GM04504 (cell line): ENCODE measurements at places on chromosomes 11 and 22.

DNA sequence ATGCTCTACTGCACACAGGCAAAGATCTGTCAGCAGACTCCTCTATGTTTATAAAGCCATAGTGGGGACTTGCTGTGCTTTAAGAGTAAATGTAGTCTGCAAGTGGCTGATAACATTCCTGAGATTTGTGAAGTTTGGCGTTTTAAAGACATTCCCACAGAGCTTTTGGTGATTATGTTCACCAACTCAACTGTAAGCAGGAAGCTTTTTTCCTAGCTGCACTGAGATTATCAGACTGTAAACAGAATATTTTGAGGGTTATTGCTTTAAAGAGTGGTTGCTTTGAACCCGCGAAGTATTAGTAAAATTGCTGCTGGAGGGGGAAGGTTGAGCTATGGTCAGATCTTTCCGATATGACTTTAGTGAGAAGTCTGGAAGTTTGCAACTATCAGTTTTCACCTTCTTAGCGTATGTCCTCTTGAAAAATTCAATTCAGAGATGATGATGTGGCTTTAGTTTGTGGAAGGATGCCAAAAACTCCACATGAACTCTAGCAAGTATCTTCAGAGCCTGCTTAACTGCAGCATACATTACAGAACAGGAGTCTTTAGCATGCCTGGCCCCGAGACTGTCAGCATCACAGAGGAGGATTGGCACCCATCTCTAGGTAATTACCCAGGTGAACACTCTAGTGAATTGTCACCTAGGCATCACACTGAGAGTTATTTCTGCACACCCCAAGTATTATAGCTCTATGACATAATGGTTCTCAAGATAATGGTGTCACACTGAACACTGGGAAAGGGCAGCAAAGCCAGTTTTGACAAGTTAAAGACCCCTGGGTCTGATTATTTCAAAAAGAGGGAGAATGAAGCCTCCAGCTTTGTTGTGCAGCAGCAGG lies 89.9 kb downstream of the MTNR1B start:
- peak; percentile 20 for DNase-seq

- DNase-seq: no peak
Observed at GRCh38 chr11:121636800-121637176, 184.0 kb upstream of the SORL1-AS1 start.

- no peak for DNase-seq
Observed at GRCh38 chr22:32781695-32782094, 19.8 kb upstream of the TIMP3 start.

GRCh38 chr11:44466531-44467205 lies 98.8 kb upstream of the CD82 start:
- no peak for DNase-seq

DNA sequence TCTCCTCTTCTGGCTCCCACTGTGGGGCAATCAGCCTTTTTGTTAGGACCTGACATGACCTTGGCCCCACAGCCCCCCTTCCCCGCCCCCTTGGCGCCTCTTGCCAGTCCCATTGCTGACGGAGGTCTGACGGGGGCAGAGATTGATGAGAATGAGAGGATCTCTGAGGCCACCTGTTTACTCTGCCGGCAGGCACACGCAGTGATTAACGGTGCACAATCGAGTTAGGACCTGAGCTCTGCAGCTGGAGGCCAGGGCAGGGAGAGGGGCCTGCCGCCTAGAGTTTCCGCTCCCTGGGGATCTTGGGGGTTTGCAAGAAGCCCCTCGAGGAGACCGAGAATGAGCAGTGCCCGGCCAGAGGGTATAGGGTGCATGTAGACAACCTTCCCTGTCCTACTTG lies 6.8 kb upstream of the CHRM1 start:
- no peak for DNase-seq

DNA sequence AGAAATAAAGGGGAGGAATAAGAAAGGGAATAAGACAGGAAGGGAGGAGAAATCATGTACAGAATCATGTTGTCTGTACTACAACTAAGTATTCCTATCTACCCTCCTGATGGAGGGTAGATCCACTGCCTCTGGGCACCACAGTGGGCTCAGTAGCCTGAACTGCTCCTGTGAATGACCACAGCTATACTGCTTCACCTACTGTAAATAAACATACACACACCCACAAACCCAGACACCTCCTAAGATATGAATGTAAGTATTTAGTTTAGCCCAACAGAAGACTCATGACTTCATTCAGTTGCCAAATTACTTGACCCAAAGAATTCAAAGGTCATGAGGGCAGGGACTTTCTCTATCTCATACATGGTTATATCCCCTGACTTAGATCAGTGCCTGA lies 177.3 kb upstream of the C11orf58 start:
- DNase-seq: no peak

DNA sequence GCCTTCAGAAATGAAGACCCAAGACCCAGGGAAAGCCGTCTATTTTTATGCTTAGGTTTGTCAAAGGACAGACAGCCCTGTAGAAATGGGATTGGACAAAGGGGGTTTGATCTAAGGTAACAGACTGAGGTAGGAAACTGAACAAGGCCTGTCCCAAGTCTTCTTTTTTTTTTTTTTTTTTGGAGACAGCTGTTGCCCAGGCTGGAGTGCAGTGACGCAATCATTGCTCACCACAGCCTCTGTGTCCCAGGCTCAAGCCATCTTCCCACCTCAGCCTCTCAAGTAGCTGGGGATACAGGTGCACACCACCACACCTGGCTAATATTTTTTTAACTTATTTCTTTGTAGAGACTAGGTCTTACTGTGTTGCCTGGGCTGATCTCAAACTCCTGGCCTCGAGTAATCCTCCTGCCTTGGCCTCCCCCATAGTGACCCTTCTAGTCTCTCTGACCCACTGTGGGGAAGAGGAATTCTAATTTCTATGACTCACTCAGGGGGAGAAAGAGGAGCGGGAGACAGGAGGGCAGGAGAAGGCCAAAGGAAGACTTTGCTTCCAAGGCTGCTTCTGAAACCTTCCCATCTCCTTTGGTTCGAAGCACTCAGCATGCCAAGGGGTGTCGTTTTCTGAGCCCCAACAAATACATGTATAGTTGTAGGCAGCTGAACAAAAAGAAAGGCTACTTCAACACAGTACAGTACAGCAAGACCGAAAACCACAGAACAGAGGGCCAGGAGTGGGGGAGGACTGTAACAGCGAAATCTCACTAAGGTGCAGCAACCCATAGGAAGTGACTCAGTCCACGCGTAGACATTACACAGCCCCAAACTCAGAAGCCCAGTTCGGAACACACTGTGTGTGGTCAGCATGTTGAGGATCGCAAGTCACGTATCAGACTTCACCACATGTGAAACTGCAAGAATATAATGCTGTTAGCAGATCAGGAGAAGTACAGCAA lies 872 bp downstream of the TMA7B start:
- DNase-seq: peak; percentile 49

DNA sequence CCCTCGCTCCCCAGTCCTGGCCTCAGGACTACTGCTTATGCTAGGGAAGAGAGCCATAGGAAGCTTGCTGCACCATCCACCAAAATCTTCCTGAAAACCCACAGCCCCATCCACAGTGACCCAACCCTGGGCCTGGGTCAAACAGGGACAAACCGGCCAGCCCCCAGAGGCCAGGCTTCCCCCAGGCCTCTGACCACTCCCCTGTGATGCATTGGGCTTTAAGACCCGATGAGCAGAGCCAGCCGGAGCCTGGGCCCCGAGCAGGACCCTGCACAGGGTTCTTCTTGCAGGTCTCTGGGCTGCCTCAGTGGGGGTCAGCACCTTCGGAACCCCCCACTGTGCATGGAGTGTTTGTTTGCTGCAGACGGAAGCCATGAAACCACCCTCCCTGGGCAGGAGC lies 583.7 kb downstream of the BRD1 start:
- no peak for DNase-seq

DNA sequence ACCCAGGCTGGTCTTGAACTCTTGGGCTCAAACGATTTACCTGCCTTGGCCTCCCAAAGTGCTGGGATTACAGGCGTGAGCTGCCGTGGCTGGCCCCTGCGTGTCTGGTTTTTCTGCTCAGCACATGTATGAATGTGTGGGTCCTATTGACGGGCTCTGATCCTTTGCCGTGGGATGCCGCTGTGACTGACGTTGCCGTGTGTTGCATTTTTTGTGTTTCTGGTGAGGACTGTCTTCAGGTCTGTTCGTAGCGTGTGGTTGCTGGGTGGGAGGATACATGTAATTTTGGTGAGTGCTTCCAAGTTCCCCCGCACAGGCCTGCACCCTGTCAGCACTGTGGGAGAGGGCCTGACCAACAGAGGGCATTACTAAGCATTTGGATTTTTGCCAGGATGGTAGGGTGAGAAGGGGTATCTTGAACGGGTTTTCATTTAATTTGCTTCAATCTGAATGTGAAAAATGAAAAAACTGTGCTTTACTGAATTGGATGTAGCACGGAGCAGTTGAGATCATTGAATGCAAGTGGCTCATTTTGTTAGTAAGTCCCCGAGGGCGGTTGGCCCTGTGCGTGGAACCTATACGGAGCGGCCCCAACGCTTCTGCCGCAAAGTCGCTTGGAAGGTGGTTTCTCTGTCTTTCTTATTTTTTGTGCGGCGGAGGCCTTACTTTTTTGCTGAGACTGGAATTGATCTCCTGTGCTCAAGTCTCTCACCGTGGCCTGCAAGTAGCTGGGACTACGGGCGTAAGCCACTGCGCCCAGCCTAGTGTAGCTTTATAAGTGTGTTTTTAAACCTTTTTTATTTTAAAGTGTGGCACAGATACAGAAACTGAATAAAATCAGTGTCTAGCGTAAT lies 8.2 kb downstream of the ZBED4 start:
- no peak for DNase-seq
